ENCODE measurements at places on chromosomes 4 and X.
A peak's percentile ranks its signal among the peaks of the same experiment; 100 is the strongest.

DNA sequence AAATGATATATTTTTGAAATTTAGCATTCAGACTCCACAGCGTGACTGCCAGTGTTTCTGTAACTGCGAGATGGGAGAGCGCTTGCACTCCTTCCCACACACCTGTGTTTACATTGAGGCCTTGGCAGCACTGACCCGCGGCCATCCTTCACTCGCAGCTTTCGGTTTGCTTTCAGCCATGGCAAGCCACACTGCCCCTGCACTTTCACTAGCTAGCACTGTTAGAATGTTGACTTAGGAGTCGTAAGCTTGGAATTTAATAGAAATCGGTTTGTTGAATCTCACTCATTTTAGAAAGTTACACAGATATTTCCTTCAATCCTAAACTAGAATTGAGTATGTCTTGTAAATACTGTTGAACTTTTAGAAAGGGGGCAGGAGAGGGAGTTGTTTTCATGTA is 136.2 kb downstream of the CFAP299 start:
- peak; percentile 27 for DNase-seq

GRCh38 chr4:182916483-182917181 is 554 bp downstream of the DCTD start:
- peak; percentile 61 for DNase-seq

- no peak for DNase-seq
These were observed 100.2 kb downstream of the OTC start for GRCh38 chrX:38452603-38453002.

DNA sequence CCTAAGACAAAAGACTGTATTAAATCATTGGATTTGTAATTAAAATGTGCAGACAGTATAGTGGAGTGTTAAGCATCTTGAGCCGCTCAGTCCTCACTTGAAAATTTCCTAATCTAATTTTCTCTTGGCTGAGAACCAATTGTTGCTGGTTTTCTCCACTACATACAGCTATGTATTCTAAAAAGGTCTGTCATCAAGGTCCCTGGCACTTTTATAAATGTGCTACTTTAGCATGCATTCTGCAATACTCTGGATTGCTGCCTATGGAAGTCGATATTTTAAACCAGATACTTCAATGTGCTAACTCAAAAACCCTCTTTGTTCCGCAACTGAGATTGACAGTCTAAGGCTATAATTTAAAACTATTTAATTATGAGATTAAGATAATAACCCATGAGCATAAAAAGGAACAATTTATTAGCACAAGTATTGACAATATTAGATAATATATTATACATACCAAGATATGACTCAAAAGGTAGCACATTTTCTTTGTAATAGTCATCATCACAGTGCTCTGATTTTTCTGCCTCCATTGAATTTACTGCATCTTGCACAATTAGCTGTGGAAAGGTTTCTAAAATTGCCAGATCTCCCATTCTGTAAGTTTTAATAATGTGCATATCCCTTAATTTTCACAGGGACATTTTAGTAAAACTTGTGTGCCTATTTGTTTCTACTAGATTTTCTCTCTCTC is 815.1 kb downstream of the ADGRL3 start:
- DNase-seq: no peak

DNA sequence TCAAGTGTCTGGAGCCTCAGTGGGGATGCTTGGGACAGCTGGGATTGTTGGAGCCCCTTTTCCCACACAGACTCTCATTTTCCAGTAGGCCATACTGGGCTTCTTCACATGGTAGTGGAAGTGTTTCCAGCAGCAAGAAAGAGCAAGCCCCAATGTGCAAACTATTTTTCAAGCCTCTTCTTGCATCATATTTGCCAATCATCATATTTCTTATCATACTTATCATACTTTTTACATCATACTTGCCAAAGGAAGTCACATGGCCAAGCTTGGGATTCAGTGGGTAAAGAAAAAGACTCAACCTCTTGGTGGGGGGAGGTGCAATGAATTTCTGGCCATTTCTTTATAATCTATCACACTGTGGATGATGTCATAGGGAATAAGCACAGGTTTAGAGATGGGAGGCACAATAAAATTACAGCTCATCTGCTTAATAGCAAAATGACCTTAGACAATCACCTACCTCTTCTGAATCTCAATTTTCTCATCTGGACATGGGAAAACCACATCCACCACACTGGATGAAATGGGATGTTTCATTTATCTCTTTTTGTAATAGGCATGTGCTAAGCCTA is 174.2 kb downstream of the MID1IP1 start:
- no peak for DNase-seq

- DNase-seq: peak; percentile 11
These were observed 204.7 kb upstream of the S100G start for GRCh38 chrX:16445166-16445752.

- DNase-seq: no peak
These were observed 31.1 kb downstream of the SULT1E1 start for GRCh38 chr4:69828828-69829227.

- peak; percentile 12 for DNase-seq
These were observed 161.7 kb downstream of the DCHS2 start for GRCh38 chr4:154329939-154330338.

DNA sequence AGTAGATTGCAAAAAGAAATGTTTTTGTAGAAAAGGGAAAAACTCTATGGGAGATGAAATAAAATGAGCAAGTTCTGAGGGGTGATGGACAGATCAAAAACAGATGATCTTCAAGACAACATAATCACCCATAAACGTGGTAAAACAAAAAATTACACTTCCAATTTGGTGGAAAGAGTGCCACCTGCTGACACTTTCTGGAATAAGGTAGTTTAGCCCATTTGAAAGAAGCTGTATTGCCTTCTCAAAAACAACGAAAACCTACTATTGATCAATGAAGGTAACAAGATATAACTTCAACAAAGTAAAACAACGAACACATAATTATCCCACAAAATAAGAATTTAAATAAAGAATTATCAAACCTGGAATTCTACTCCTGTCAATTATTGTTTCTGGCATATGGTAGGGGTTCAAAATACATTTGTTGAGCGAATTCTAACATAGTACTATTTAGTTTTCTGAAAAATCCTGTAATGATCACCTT is 2.5 kb downstream of the COQ2 start:
- DNase-seq: peak; percentile 50

- peak; percentile 78 for DNase-seq
These were observed 981.0 kb upstream of the HS3ST1 start for GRCh38 chr4:12409507-12410190.

DNA sequence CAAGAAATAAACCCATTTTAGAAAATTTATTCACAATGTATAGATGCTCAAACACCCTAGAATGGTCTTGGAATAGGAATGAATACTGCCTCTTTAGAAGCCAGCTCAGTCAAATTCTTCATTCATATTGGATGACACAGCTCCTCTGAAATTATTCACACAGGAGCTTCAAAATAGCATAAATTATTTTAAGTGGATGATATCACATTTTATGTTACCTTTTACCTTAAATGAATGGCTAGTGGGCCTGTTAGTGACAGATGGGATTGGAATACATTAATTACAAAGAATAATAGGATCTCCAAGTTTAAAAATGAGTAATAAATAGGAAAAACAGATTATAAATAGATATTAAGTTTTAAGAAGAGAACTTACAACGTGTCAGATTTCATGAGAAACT is 184.4 kb downstream of the GABRB1 start:
- DNase-seq: peak; percentile 10

GRCh38 chrX:13323241-13323640 is 3.4 kb upstream of the ATXN3L start:
- DNase-seq: no peak

- no peak for DNase-seq
These were observed 118.4 kb upstream of the TLL1 start for GRCh38 chr4:165754664-165755063.

DNA sequence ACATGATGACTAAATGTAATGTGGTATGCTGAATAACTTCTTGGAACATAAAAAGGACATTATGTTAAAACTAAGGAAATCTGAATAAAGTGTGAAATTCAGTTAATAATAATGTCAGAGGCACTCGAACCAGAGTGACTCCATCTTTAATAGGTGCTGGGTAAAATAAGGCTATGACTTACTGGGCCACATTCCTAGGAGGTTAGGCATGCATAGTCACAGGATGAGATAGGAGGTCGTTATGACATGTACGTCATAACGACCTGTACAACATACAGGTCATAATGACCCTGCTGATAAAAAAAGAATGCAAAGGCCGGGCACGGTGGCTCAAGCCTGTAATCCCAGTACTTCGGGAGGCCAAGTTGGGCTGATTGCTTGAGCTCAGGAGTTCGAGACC is 28.9 kb upstream of the OPHN1 start:
- DNase-seq: peak; percentile 26

DNA sequence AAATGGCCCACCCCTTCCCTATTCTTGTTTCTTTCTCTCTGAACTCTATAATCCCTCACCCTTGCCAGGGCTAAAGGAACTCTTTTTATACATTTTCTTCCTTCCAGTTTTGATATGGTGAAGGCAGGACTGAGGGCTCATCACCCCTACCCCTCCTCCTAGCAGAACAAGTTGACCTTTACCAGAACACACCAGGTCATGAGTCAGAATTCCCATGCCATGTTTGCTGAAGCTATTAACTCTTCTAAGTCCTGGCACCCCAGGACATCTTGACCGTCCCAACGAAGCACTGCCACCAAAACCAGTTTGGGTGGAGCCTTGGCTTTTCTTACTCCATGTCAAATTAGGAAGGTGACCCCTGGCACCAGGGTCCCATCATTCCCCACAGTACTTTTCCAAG is 57.5 kb upstream of the DYNLT3 start:
- DNase-seq: no peak

DNA sequence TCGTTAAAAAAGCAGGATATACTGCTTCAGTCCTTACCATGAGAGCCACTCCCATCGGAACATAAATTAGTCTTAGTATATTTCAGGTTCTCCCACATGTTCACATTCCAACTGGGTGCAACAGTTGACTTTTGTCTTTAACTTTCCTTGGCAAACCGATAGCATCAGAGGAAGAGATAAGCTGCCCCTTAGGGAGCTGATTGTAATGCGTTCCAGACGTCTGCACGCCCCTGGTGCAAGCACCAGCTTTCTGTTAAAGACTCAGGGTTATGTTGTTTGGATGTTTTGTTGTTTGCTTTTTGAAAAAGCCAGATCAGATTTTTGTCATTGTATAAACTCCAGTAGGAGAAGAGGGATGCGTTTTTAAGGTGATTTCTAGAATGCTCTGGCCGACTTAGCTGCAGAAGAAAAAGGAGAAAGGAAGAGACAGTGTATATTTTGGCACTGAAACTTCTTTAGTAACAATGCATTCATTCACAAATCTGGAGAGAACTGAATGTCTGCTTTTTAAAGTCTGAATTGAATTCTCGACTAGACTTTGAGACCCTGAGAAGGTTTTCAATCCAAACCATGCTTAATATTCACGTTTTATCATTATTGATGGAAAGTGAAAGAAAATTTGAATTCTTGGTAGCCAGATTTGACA is 160.9 kb downstream of the CBR4 start:
- peak; percentile 43 for DNase-seq

GRCh38 chrX:138761380-138761779 is 49.9 kb upstream of the FGF13 start:
- no peak for DNase-seq

DNA sequence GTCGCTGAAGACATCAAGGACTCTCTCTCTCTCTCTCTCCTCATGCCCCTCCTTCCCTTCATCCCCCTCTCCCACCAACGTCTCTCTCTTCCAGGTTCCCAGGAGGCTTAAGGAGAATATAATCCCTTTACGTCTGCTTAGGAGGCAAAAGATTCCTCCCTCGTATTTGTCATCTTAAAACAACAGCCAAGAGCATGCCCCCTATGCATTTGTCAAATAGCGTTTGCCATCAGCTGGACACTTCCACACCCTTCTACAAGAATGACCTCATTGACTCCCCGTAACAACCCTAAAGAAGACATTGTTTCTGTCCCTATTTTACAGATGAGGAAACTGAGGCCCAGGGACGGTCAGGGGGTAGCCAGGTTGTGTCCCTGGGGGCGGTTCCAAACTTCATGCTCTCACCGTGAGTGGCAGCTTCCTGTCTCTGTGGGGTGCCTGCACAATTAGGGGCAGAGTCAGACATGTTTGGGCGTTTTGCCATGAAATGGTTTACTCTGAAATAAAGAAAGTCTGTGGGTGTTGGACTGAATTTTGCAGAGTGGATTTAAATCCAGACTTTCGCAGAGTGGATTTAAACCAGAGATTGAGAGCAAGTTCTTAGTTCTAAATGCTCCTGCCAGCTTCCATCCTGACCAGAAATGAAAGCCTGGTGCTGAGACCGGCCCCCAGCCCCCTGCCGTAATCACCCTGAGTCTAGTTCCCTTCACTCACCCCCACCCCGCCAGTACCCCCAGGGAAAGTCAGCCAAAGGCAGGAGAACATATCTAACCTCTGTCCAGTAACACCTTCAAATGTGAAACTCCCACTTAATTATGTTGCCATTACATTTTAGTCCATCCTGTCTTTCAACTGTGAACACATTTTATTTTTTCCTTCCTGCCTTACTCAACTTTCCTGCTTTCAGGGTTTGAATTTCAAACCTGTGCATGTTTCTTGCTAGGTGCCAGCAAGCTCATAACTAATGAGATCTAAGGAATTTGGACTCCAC is 44.3 kb upstream of the TBL1X start:
- DNase-seq: no peak

GRCh38 chrX:137387646-137388045 is 178.3 kb upstream of the ZIC3 start:
- no peak for DNase-seq

GRCh38 chr4:137226900-137227299 is 305.4 kb downstream of the PCDH18 start:
- DNase-seq: peak; percentile 20

- DNase-seq: no peak
These were observed 133.8 kb upstream of the UBQLN2 start for GRCh38 chrX:56429581-56429980.

DNA sequence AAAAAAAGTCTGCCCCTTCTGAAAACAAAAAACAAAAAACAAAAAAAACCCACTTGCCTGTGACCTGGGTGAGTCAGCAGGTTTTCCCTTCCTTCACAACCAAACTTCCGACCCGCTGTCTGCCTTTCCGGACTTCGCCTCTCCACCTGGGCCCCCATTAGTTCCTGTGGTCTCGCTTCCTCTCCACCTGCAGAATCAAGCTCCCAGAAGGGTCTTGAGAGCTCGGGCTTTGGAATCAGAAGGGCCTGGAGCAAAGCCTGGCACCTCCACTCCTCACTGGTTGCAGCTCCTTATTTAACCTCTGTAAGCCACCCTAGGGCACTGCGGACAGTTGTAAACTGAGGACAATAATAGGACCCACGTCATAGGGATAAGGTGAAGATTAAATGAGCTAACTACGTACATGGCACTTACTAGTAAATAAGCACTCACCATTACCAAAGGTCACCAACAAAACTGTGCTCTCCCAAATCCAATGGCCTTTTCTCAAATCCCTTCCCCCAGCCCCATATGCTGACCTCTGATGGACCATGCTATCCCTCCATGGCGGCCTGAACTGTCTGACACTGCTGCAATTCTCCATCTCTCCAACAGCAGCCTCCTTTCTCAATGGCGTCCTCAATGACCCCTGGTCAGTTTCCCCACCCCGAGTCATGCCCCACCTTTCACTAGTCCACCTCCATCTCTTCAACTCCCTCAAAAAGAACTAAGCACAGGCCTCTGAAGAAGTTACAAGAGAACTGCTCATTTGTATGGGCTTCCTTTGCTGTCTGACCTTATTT is 64.2 kb downstream of the IRF2 start:
- DNase-seq: no peak
